MG63 (cell line): ENCODE measurements at places on chromosomes 13 and 19.

DNA sequence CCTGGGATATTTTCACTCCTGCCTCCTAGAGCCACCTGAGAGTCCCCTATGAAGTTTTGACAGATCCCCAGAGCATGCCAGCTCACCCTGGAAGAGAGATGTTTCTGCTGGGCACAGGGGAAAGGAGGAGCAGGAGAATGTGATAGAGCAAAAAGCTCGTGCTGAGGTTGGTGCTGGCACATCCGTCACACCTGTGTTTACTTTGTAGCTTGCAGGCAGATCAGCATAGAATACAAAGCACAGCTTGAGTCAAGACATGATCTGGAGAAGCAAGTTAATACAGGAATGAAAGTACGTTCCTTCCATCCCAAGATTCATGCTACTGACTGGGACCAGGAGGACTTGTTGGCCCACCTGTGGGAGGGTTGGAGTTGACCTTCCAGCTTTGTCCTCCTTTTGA lies 46.1 kb downstream of the HSPH1 start:
- DNase-seq: no peak

- no peak for DNase-seq
These were observed 347.3 kb downstream of the TEX29 start for GRCh38 chr13:111667757-111668156.

- DNase-seq: no peak
These were observed 3.5 kb upstream of the OBI1 start for GRCh38 chr13:78662467-78662866.

GRCh38 chr13:71879129-71879535 lies 12.1 kb upstream of the DACH1 start:
- no peak for DNase-seq

DNA sequence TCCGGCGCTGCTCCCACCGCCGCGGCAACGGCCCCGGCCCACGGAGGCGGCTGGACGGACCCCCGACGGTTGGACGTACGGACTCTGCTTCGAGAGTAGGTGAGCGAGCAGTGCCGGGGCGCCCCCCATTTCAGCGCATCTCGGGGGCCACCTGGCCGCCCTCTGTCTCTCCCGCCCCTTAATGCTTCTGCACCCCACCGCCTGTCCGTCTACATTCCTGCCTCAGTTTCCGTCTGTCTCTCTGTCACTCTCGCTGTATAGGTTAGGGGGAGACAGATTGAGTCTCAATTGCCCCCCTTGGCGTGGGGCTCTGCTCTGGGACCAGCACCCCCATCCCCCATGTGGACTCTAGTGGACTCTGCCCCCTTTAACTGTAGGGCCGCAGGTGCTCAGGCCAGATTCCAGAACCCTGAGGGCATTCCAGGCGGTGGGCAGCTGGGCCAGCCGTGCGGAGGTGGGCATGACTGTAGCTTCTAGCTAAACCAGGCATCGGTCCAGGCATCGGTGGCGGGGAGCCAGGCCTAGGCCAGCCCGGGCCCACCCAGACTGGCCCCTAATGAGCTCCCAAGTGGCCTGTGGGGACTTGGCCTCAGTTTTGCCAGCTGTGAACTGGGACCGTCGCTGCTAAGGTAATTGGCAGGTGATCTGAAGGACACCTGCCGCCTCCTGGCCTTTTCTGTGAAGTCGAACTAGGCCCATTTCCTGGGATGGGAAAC lies 373 bp downstream of the TNFAIP8L1 start:
- no peak for DNase-seq

- no peak for DNase-seq
These were observed 361.6 kb downstream of the RBM26 start for GRCh38 chr13:79044415-79044814.

DNA sequence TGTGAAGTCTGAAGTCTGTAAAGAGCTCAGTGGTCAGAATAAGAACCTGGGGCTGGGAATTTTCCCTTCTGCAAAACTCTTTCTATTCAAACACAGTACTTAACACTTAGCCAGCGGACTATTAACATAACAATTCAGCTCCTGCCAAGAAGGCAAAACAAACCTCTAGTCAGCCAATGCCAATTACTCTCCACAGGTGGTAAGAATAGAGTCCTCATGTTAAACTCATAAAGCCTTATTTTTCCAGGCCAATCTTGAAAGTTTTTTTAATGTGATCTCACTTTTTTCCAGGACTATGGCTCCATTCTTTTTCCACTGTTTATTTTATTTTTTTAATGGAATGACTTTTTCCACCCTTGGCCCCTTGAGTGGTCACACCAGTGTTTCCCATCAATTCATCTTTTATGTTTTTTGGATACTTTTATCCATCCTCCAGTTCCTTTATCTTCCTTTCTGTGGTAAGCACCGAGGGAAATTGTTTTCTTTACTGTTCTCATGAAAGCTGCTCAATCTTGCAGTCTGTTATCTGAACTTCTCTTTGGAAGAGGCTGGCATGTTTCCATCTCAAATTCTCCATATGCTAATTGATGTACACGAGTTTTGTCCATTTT lies 217.3 kb downstream of the LHFPL6 start:
- DNase-seq: no peak

DNA sequence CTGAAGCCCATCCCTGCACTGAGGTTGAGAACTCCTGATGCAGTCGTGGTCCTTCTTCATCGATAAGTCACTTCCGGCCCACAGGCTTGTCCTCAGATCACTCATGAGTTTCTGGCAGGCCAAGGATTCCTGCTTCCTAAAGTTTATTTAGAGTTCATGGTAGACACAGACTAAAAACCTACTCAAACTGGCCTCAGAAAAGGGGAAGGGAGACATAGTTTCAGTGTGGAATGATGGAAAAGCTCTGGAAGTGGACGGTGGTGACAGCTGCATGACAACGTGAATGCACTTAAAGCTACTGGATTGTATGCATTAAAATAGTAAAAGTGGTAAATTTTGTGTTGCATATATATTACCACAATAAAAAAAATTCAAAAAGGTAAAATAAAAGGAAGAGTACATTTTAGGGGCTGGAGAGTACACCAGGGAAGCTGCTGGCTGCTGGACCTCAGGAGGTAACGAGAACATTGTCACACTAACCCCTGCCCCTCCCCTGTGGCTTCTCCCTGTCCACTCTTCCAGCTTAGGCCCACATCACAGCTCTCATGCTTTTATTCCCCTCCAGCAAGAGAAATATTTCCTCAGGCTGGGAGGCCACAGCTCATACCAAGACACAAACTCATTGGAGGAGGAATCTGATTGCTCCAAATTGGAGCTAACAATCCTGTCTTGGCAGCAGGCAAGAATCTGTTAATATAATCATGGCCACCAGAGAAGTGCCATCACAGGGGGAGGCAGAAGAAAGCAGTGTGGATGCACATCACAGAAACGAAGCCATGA lies 741.0 kb downstream of the UQCRFS1 start:
- DNase-seq: no peak

DNA sequence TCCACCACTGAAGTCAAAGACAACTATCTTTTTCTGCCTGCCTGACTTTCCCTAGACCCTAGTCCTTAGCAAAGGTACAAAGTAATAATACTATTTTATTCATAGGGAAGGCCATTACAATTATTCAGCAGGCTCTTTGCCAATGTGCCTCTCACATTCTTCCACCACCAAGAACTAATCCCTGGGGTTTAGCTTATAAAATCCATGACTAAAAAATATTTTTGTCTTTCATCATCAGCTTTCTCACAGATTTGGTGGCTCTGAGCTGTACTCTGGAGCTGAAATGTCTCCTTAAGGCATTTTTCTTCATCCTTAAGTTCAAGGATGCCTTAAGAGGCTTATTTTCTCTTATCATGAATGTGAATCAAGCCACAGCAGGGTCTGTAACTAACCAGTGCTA lies 96.1 kb downstream of the OXGR1 start:
- peak; percentile 2 for DNase-seq

DNA sequence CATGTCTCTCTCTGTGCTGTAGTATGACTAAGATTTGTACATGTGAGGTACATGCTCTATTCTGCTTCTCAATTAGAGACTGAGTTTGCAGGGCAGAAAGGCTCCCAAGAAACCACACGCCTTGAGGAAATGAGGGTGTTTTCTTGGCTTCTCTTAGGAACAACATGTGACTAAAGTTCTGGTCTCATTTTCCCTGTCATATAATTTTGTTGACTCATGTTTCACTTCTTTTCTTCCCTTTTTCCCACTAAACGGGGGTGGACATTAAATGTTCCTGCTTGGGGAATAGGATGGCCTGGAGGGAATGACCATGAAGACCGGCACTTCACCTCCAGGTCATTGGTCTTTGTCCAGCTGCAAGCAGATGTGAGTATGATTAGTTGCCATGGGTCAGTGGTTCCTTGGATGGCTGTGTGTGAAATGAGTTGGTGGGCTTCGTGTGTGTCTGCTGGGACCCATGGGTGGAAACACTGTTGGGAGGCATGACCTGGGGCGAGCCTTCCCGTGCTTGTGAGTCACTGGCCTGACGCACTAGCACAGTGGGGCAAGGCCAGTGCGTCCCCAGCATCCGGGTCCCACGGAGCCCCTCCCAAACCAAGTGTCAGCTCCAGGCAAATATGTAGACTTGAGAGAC lies 56.6 kb downstream of the COL4A1 start:
- no peak for DNase-seq

- no peak for DNase-seq
These were observed 14.4 kb downstream of the FOXO1 start for GRCh38 chr13:40651866-40652587.

- no peak for DNase-seq
These were observed 34.4 kb downstream of the WDFY2 start for GRCh38 chr13:51618626-51619025.

DNA sequence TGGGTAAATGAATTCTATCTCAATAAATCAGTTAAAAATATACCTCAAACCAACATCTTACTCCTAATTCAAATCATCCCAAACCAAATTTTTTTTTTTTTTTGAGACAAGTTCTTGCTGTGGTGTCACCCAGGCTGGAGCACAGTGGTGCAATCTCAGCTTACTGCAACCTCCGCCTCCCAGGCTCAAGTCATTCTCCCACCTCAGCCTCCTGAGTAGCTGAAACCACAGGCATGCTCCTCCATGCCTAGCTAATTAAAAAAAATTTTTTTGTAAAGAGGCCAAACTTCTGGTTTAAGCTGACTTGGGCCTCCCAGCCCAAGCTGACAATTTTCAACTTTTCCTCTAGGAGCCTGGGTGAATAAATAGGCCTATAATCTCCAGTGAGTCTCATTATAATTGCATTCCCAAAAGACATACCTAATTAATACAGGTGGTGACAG lies 22.1 kb upstream of the OLFM2 start:
- no peak for DNase-seq

GRCh38 chr13:96279904-96280303 lies 190.0 kb downstream of the HS6ST3 start:
- DNase-seq: no peak

GRCh38 chr13:90997951-90998350 lies 349.5 kb upstream of the MIR17HG start:
- DNase-seq: no peak

DNA sequence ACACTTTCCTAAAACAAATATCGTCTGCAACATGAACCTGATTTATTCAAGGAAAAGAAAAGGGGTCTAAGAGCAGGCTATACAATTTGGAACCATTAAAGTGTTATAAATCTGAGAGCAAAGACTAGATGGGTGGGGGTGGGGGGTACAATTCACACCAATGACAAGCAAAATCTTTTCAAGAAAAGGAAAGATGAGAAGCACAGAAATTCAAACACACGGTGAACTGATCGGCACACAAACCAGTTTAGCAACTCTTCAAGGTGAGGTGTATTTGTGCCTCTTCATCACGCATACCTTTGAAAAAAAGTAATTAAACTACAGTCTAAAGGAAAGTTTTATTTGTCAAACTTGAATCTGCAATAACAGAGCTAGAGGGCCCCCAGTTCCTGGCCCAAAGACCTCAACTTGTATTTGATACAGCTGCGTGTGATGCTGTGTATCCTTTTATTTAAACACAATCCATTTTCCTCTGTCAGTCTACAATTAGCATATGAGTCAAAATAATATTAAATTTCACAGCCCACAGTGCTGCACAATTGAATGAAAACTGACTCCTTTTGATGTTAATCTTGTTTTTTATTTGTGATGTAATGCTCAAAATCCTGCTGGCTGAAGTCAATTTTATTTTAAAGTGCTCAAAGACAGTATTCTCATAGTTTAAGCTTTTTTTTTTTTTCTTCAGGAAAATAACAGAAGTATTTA lies 14.2 kb downstream of the EFNB2 start:
- no peak for DNase-seq

DNA sequence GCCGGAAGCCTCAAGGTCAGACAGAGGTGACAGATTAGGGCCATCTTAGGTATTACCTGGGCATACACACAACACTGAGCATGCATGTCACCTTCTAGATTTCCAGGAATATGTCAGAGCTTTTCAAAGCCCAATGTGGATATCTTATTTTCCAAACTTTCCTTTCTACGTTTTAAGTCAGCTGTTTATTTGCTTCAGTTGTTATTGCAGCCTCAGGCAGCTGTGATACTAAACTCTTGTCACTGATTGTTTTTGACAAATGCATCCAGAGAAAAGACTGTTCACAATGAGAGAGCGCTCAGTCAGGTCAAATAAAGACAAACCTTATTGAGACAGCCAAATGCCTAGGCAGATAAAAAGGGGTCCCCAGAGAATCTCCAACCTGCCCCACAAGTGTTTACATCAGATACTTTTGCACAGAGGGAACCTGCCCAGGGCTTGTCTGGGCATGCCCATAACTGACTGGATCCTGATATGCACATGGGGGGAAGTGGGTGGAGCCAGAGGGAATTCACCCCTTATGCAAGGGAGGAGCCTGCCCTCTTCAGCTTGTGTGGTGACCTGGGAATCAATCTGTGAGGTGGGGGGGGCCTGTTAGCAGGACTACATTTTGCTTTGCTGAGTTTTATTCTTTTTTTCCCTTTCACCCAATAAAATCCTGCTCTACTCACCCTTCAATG lies 28.5 kb downstream of the MED4 start:
- DNase-seq: no peak

DNA sequence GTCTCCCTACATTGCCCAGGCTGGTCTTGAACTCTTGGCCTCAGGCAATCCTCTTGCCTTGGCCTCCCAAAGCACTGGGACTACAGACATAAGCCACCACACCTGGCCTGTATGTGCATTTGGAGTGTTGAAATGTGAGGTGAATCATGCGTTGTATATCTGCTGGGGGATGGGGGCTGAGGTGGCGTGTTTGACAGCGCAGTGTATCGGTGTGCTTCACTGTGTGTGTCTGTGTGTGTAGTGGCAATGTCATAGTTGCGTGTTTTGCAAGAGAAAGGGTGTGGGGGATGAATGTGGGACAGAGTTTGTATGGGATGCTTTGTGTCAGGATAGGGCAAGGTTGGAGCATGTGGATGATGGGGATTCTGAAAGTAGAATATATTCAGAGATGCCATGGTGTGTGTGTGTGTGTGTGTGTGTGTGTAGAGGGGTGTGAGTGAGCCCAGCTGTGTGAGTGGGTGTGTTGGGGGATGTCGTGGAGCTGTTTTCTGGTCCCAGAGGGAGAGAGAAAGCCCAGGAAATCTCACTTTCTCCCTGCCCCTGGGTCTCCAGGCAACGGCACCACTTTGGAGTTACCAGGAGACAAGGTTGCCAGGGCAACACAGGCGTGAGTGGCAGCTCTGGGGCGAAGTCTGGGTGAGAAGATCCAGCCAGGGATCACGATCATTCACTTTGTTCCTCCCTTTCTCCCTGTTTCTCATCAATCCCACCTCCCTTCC lies 1.1 kb upstream of the SWSAP1 start:
- peak; percentile 44 for DNase-seq
